ENCODE measurements at places on chromosomes 6 and 20. TPM values are rescaled to one million over a fixed set of nuclear protein-coding genes. Genes with fewer than 3 reads are reported as not detected.
A peak's percentile ranks its signal among the peaks of the same experiment; 100 is the strongest.

Gene GNRH2
- total RNA-seq, result 1.7 TPM

Gene TGM3
- total RNA-seq, result not detected

Gene SLC13A3
- not detected for total RNA-seq

Gene LPA
- not detected for total RNA-seq

Gene SNTA1
- total RNA-seq, result 1.0 TPM

Gene TTK
- 22.4 TPM for total RNA-seq

Gene RAET1L
- not detected for total RNA-seq

Gene DPPA5
- total RNA-seq, result not detected

Gene MROH8
- 1.3 TPM for total RNA-seq

Gene FKBP1C
- total RNA-seq, result 3.6 TPM

Gene RAET1G
- not detected for total RNA-seq

Gene KIAA0408
- 8.2 TPM for total RNA-seq

DNA sequence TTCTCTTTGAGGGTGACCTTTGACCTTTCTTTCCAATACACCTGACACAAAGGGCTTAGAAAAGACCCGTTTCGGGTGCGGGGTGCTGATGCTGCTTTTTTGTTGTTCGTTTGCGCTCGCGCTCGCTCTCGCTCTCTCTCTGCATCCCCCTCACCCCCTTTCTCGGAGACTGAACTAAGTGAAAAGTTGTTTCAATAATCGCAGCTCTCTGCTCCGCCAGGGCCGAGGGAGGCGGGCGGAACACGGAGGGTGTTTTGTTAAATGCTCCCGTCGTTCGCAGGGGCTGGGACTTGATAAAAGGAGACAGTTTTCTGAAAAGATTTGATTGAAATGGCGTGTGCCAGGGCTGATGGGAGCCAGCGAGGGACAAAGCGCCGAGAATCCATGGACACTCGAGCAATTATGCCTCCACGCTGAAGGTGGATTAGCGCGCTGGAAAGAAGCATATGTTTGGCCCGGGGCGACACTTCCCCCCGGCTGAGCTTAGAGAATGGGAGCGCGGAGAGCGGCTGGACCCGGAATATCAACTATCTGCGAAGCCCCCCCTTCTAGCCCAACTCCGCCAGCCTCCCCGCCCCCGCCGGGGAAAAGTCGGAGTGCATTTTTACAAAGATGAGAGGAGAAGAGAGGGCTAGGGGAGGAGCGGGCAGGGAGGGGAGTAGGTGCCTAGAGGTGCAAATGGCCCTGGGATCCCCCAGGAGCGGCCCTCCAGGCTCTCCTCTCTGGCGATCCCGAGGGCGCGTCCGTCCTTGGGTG lies 25.0 kb downstream of the TFAP2A start:
- H3K4me1 ChIP-seq, result no peaks in the 10 kb centered on the region
- no peak for DNase-seq
- H3K27ac ChIP-seq, result peak overlapping the region; percentile 41
- peaks cover 94% of the 10 kb centered on the region for H3K27me3 ChIP-seq

DNA sequence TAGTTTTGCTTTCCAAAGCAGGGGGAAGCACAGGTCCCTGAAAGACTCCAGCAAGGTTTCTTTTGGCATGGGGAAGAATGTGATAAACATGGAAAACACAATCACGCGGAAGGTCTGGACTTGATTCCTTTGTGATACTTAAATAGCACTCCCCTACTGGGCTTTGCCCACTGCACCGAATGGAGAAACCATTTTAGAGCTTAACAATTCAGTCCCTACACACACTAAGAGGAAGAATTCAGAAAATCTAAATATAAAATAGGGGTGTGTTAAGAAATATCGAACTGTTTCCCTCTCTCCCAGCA lies 71.4 kb upstream of the NHSL1 start:
- H3K4me3 ChIP-seq, result no peak overlapping the region
- no peak overlapping the region for H3K27ac ChIP-seq
- no peak for DNase-seq
- H3K36me3 ChIP-seq, result no peaks in the 10 kb centered on the region
- H3K27me3 ChIP-seq, result peaks cover 20% of the 10 kb centered on the region

GRCh38 chr6:160156842-160157241 lies 35.2 kb downstream of the SLC22A1 start:
- no peak overlapping the region for H3K27ac ChIP-seq
- H3K4me1 ChIP-seq, result no peaks in the 10 kb centered on the region
- no peaks in the 10 kb centered on the region for H3K36me3 ChIP-seq
- no peaks in the 10 kb centered on the region for H3K27me3 ChIP-seq

GRCh38 chr6:128204616-128205015 lies 303.8 kb upstream of the THEMIS start:
- no peaks in the 10 kb centered on the region for H3K36me3 ChIP-seq
- peaks cover 18% of the 10 kb centered on the region for H3K27me3 ChIP-seq
- H3K27ac ChIP-seq, result no peak overlapping the region
- H3K4me1 ChIP-seq, result no peaks in the 10 kb centered on the region

GRCh38 chr20:22775256-22775655 lies 190.9 kb upstream of the FOXA2 start:
- no peak overlapping the region for H3K27ac ChIP-seq
- no peak overlapping the region for H3K4me3 ChIP-seq
- no peaks in the 10 kb centered on the region for H3K36me3 ChIP-seq
- DNase-seq, result no peak
- no peaks in the 10 kb centered on the region for H3K27me3 ChIP-seq

- H3K27me3 ChIP-seq, result no peaks in the 10 kb centered on the region
- H3K27ac ChIP-seq, result no peak overlapping the region
- DNase-seq, result no peak
Observed at GRCh38 chr6:157213426-157213825, 109.9 kb downstream of the TMEM242 start.

GRCh38 chr20:41222703-41223102 lies 85.4 kb downstream of the PLCG1 start:
- no peak overlapping the region for H3K27ac ChIP-seq
- no peak overlapping the region for H3K4me3 ChIP-seq
- H3K4me1 ChIP-seq, result no peaks in the 10 kb centered on the region
- H3K36me3 ChIP-seq, result no peaks in the 10 kb centered on the region
- no peaks in the 10 kb centered on the region for H3K27me3 ChIP-seq
- no peak for DNase-seq

DNA sequence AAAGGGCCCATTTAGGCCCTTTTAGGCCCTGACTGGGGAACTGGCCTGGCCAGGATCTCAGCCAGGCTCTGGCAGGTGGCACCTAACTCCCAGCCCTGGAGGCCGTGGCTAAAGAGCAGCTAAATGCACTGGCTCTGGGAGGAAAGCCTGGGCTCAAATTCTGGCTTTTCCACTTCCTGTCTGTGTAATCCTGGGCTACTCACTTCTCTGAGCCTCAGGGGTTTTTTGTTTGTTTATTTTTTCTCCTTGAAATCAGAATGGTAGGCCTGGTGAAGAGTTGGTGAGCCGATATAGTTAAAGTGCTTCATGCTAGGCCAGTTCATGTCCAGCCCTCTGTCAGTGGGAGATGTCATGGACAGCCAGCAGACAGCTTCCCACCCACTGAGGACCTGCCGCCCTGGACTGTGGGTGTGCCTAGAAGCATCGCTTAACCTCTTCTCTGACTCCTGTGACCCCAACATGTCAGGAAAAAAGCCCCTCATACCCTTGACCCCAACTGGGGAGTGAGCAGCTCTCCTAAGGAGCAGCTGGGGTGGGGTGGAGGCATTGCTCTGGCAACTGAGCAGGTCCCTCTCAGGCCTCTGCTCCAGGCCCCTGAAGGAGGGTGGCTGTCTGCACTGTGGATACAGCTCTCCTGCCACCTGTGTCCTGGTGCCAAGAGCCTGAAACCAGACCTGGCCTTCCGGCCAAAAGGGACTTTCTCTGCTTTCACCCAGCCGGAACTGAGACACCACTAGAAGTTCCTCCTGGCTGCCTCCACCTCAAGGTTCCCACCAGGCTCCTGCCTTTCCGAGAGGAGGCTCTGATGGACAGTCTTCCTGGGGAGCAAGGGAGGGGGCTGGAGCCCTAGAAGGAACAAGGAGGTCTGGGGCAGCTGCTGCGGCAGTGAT lies 57.2 kb upstream of the MYL9 start:
- H3K27me3 ChIP-seq, result no peaks in the 10 kb centered on the region
- no peaks in the 10 kb centered on the region for H3K36me3 ChIP-seq
- no peak overlapping the region for H3K27ac ChIP-seq

DNA sequence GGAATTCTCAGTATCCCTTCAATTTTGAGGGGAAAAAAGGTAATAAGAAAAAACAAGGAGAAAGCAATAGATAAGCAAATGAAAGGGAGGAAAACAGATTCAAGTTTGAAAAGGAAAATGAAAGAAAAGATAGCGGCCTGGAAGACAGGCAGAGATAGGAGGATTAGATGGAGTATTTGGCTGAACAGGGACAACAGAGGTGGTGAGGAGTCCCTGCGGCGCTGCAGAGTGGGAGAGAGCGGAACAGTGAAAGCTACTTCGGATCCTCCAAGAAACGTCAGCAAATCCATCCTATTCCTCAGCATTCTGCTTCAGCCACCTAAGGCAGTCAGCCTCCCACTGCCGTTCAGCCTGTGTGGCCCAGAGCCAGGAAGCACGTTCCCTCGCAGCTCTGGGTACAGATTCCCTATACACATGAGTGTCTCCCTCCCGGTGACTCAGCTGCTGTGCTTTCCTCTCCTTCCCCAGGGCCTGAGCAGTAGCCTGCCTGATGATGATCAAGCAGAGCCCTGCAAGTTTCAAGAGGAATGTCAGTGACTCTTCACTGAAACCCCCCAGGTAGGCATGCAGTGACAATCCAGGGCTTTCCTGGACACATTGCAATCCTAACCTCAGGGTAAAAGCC lies 43.4 kb upstream of the CDYL start:
- no peak overlapping the region for H3K27ac ChIP-seq
- H3K27me3 ChIP-seq, result peaks cover 8% of the 10 kb centered on the region
- no peaks in the 10 kb centered on the region for H3K36me3 ChIP-seq
- no peak overlapping the region for H3K4me3 ChIP-seq
- no peak for DNase-seq
- H3K4me1 ChIP-seq, result no peaks in the 10 kb centered on the region

GRCh38 chr6:69816569-69816968 lies 19.8 kb upstream of the LMBRD1 start:
- H3K27me3 ChIP-seq, result no peaks in the 10 kb centered on the region
- H3K36me3 ChIP-seq, result peaks cover 3% of the 10 kb centered on the region
- DNase-seq, result no peak
- H3K4me1 ChIP-seq, result peaks cover 39% of the 10 kb centered on the region
- H3K4me3 ChIP-seq, result peak overlapping the region; percentile 49

DNA sequence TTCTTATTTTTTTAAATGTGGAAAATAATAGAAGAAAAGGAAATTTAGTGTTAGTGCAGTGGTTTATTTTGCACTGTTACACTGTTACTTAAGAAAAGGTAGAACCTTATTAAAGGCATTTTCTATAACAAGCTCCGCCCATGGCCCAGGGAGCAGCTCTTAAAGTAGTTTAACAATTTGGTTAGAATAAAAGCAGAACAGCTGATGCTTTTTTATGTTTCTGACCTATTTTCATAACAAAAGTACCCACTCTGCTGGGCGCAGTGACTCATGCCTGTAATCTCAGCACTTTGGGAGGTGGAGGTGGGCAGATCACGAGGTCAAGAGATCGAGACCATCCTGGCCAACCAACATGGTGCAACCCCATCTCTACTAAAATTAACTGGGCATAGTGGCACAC lies 32.6 kb downstream of the DSTN start:
- no peaks in the 10 kb centered on the region for H3K27me3 ChIP-seq
- H3K27ac ChIP-seq, result no peak overlapping the region
- H3K4me3 ChIP-seq, result no peak overlapping the region
- H3K4me1 ChIP-seq, result peaks cover 3% of the 10 kb centered on the region

GRCh38 chr20:19864130-19864529 lies 106.1 kb downstream of the RIN2 start:
- no peaks in the 10 kb centered on the region for H3K36me3 ChIP-seq
- no peaks in the 10 kb centered on the region for H3K4me1 ChIP-seq
- DNase-seq, result no peak
- H3K27me3 ChIP-seq, result no peaks in the 10 kb centered on the region
- no peak overlapping the region for H3K4me3 ChIP-seq
- H3K27ac ChIP-seq, result no peak overlapping the region

GRCh38 chr6:37244430-37245310 lies 12.9 kb upstream of the TBC1D22B start:
- no peaks in the 10 kb centered on the region for H3K27me3 ChIP-seq
- H3K4me3 ChIP-seq, result no peak overlapping the region
- H3K4me1 ChIP-seq, result peaks cover 29% of the 10 kb centered on the region
- H3K27ac ChIP-seq, result peak overlapping the region; percentile 10

GRCh38 chr6:143159001-143159400 lies 98.3 kb downstream of the AIG1 start:
- DNase-seq, result no peak
- H3K36me3 ChIP-seq, result no peaks in the 10 kb centered on the region
- H3K4me3 ChIP-seq, result no peak overlapping the region
- no peaks in the 10 kb centered on the region for H3K4me1 ChIP-seq

- H3K27ac ChIP-seq, result no peak overlapping the region
- H3K4me3 ChIP-seq, result no peak overlapping the region
- H3K36me3 ChIP-seq, result peaks cover 2% of the 10 kb centered on the region
- peaks cover 7% of the 10 kb centered on the region for H3K4me1 ChIP-seq
- DNase-seq, result no peak
Observed at GRCh38 chr6:11815231-11815630, 36.6 kb upstream of the ADTRP start.

- H3K36me3 ChIP-seq, result peaks cover 70% of the 10 kb centered on the region
- H3K4me1 ChIP-seq, result no peaks in the 10 kb centered on the region
- DNase-seq, result no peak
- H3K27ac ChIP-seq, result no peak overlapping the region
- H3K4me3 ChIP-seq, result no peak overlapping the region
Observed at GRCh38 chr20:38085026-38085425, 51.5 kb downstream of the RPRD1B start.

DNA sequence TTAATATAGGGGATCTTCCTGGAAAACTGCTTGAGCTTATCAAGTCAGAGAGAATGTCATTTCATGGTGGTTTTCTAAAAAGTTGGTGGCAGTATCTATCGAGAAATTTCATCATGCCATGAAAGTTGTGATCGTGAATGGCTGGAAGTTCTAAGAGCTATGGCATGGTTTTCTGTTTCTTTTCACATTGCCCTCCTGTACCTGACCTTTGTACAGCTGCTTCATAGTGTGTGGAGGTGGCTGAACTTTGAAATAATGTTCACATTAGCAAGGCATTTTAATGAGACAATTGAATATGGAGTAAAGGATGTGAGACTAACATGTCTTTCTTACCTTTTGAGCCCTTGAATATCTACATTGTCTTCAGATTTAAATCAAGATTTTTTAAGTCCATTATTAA lies 278.2 kb upstream of the ID4 start:
- H3K36me3 ChIP-seq, result no peaks in the 10 kb centered on the region
- no peak overlapping the region for H3K27ac ChIP-seq
- H3K4me3 ChIP-seq, result no peak overlapping the region
- no peaks in the 10 kb centered on the region for H3K4me1 ChIP-seq

Measured in activated CD4-positive, alpha-beta T cell treated with anti-CD3 and anti-CD28 coated beads, Interleukin-2, amount 10 ng/mL, durations not matched to agents 24 days and 14 days (primary cell).